ENCODE measurements at places on chromosomes 4 and X.
A peak's percentile ranks its signal among the peaks of the same experiment; 100 is the strongest.

DNA sequence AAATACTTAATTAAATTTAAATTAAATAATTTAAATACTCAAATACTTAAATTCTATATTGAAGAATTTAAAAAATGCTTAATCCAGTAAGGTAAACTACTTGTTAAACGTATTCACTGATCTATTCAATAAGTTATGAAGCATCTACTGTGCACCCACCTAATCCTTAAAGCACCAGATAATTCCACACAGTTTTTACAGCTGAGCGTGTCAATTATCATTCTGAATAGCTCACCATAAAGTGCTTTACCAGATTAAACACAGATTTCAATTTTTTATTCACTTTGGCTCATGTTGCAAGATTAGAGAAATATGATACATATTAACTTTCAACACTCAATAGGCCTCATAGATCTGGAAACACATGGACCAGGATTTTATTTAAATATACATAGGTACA is 79.2 kb upstream of the DDIT4L start:
- no peak for DNase-seq

- no peak for DNase-seq
Observed at GRCh38 chr4:114021451-114021850, 42.0 kb upstream of the ARSJ start.

DNA sequence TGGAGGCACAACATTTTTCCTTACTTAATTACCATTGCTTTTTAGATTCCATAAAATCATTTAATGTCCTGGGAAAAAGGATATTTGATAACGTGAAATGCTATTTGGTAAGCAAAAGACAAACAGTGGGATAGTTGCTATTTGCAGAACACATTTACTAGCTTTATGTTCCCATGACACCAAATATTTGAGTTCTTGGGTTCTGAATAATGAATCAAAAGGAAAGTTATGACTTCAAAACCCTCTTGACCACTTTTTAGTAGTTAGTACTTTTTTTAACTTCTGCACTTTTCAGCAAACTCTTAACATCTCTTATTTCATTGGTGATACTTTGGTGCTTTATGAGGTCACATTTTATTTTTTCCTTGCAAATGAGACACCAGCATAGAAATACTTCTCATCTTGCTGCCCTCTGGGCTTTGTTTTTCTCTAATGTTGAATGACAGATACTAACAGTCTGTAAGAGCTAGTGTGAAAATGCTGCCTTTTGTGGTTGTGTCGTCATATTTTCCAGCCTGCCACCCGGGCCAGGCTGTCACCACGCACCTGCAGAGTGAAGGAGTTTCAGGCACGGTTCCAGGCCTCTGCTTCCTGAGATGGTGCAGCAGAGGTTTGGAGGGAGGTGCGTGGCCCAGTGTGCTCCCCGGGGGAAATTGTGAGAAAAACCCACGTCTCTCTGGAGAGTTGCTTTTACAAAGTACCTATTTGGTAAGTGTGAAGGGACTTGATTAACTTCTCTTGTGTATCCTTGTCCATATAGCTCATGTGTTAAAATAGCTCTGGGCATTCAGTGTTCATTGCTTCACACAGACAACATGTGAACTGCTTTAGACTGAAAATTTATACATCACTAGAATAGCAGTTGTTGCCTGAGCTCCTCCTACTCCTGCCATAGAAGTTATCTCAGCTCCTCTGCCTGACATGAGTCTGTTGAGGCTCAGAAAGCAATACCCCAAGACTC is 34.7 kb downstream of the MSL3 start:
- DNase-seq, result no peak

DNA sequence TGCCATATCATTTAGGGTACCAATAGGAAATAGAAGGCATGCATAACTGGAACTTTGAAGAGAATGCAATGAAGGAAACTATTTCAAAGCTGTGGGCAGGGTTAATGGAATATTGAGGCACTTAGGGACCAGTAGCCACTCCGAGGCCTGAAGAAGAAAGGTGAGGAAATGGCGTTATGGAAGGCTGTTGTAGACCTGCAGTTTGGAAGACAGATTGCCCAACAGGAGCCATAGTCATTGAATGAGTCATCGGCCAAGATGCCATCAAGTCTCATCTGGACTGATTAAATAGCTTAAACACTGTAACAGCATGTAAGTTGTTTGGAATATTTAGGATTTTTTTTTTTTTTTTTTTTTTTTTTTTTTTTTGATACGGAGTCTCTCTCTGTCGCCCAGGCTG is 11.6 kb downstream of the CXCL13 start:
- no peak for DNase-seq

- DNase-seq, result no peak
Observed at GRCh38 chr4:18529482-18529881, 507.9 kb upstream of the LCORL start.

- no peak for DNase-seq
Observed at GRCh38 chrX:142244568-142244967, 39.5 kb upstream of the MAGEC2 start.

GRCh38 chr4:14659286-14659685 is 343.0 kb upstream of the CPEB2 start:
- DNase-seq, result no peak

GRCh38 chr4:168694667-168695066 is 197.8 kb downstream of the PALLD start:
- DNase-seq, result no peak

DNA sequence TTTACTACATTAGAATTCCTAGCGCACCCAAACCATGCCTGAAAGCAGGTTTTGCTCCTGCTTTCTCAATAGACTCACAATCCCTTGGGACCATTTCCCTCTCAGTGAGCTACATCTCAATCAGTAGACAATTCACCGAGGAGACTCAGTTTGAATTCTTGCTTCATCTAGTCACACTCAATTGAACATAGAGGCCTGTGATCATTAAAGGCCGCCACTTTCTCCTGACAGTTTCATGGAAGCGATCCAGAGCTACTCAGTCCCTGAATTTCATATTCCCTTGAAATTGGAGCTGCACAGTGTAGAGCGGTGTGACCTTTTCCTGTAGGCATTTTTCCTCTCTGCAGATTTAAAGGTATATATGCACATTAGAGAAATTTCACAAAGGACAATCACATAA is 193.9 kb upstream of the SPOCK3 start:
- DNase-seq, result no peak

DNA sequence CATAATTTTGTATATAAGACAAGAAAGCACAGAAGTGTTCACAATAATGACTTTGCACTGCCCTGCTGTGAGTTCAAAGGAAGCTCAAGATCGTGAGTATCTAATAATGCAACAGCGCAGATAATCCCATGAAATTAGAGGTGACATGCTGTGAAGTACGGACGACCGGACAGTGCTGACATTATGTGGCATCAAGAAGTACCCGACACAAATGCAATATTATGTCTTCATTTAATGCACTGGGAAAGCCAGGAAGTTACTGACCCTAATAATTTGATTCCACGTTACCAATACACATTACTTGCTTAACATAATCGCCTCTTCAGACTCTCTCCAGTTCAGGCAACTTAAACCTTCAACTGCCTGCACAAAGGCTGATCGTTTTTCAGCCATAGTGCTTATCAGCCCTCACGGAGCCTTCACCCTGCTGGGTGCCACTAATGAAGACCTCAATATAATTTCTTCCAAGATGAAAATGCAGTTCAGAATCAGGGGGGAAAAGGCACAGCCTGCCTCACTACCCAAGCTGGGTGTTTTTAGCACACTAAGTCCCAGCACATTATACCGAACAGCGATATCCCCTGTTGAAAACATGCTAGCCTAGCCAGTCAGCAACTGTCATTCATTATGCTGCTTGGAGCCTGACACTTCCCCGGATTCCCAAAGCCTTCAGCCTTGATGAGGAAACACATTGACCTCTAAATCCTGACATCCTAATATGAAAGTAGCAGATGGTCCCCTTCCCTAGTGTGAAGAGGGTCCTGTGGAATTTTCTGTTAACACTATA is 56.1 kb downstream of the SLC7A11 start:
- DNase-seq, result no peak

GRCh38 chr4:128913228-128913627 is 103.7 kb downstream of the JADE1 start:
- DNase-seq, result no peak

DNA sequence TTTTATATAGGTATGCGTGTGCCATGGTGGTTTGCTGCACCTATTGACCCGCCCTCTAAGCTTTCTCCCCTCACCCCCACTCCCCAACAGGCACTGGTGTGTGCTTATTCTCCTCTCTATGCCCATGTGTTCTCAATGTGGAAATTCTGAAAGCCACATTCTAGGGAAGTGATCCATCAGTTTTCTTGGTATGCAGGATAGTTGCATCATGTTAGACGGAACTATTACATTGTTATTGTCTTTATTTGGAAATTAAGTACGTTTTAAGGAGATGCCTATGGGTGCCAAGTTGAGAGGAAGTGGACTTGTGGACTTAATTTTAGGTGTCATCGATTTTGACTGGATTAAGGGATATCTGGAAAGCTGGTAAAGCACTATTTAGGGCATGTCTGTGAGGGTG is 204.6 kb downstream of the RBM46 start:
- no peak for DNase-seq

- no peak for DNase-seq
Observed at GRCh38 chr4:166972071-166972470, 262.2 kb downstream of the SPOCK3 start.

GRCh38 chr4:78904143-78904542 is 35.1 kb downstream of the PAQR3 start:
- no peak for DNase-seq

DNA sequence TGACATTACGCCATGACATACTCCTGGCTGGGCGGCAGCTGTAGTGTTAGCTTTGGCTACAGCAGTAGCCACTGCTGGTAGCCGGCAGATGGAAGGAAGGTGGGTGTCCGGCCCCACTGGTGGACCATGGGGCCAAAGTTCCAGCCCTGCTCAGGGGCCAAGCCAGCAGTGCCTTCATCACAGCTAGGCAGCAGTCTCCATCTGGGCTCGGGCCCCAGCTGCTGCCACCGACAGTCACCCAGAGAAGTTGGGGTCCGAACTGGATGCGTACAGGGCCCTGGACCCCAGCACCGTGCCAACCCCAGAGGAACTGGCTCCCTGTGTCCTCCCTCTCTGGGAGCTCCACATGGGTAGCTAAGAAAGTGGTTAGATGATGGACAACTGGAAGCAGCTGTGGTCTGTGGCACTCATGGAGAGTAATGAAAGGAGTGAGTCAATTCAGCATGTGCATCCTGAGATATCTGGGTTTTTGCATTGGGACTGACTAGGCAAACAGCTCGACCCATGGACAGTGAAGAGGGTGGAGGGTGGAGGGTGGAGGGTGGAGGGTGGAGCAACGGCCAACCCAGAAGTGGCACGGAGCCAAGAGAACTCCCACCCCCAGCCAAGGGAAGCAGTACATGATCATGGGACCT is 366.6 kb upstream of the GRIA3 start:
- DNase-seq, result no peak

DNA sequence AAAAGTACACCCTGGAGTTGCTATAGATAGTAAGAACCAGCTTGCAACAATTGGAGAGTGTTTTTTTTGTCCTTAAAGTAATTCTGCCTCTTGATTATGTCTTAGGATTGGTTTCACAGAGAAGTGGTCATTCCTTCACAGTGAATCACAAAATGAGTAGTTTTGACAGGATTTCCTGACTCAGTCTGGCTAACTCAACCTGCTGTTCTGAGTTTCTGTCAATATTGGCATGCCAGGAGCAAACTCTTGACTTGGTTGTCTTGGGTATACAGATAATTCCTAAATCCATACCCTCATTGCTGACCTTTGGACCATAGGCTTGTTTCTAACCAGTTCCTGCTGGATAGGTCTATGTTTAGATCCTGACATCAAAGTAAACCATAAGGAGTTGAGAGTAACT is 9.4 kb downstream of the FHIP1A start:
- no peak for DNase-seq

DNA sequence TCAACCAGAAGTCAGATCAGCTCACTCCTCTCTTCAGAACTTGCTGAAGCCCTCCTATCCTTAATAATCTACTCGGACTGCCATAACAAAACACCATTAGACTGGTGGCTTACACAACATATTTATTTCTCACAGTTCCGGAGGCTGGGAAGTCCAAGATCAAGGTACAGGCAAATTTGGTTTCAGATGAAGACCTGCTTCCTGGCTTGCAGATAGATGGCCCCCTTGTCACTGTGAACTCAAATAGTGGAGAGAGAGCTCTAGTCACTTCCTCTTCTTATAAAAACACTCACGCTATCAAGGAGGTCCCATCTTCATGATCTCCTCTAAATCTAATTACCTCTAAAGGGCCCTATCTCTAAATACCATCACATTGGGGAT is 125.1 kb downstream of the CAMK2D start:
- no peak for DNase-seq

DNA sequence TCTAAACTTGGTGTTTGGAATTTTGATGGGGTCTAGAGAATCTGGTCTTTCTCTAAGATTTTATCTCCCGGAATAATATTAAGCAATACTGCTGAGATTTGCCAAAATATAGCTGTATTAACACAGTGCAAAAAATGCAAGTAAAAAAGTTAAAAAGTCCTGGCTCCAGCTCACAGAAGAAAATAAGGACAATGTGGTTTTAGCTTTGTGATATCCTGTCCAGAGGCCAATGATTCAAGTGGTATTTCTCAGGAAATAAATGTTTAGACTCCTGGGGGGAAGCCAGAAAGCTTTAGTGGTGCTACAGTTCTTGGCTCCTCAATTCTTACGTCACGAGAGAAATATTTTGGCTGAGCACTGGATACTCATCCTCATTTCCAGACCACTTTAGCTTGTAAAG is 40.9 kb upstream of the IL13RA2 start:
- no peak for DNase-seq

GRCh38 chrX:118499295-118499694 is 3.7 kb downstream of the DOCK11 start:
- no peak for DNase-seq

- DNase-seq, result no peak
Observed at GRCh38 chrX:68833448-68833805, 4.6 kb downstream of the EFNB1 start.

DNA sequence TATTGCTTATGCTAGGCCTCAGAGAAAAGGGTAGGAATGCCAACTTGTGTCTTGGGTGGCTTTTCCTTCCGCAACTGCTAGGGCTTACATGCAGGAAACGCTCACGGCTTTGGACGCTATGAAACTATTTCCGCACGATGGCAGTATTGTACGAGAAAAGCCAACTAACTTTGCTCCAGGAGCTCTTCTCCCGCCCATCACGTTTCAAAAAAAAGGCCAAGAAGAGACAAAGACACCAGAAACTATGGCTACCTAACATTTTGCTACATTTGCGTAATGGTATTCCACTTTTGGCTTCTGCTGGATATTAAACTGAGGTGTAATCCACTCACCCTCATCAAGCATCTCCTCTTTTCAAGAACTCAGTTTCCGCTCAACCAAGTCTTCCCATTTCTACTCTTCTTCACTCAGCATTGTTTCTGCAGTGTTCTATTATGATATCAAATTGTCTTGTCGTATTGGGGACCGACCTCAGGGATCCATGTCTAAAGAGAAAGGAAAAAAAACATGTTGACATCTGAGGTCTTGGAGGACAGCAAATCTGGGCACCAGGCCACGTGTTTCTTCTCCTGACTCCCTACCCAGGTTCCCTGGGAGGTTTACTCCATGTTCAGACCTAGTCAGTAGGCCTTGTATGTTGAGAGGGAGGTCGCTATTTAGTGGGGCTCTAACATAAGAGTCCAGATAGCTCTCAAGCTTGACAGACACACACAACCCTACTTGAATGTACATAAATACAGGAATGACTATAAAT is 239.4 kb upstream of the STK26 start:
- DNase-seq, result peak; percentile 16

- no peak for DNase-seq
Observed at GRCh38 chrX:142201113-142201512, 4.0 kb downstream of the MAGEC2 start.
